ENCODE measurements at places on chromosomes 5 and 9. TPM values are rescaled to one million over a fixed set of nuclear protein-coding genes. Genes with fewer than 3 reads are reported as not detected.

DNA sequence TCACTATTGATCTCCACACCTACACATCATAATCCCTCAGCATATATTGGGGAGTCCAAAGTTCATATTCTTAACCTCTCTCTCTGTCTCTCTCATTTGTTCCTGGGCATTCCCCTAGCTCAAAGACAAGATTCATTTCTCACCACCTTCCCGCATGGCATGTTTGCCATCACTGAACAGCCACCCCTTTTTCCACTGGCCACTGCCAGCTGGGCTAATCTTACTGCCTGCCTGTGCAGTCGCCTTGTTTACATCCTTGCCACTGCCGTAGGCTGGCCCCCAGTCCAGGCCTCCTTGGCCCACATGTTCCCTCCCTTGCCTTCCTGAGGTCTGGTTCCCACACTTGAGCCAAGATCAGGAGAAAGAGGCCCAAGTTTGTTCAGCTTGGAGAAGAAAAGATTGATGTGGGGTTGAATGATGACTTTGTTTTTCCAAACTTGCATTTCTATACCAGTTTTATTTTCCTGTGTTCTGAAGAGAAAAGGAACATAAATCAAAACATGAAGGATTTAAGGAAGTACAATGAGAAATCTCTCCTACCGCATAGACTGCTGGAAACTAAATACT is 80.2 kb downstream of the PLAC8L1 start:
- no peak for DNase-seq

The PCDHGA11 gene
- 8.5 TPM for total RNA-seq

DNA sequence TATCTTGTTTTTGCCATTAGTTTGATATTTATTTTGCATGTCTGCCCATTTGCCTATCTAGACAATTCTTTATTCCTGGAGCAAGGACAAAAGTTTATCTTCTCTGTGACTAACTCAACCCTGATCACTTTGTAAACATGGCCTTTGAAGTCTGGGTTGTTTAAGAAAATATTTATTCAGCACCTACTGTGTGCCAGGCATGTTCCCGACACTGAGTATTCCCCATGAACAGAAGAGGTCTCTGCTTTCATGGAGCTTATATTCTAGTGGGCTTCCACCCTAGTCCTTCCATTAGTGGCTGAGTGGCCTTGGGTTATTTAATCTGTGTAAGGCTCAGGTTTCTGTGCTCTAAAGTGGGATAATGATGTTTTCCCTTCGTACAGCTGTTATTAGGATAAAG is 49.7 kb downstream of the SEMA6A start:
- DNase-seq: no peak

The OBP2B gene
- not detected for total RNA-seq

DNA sequence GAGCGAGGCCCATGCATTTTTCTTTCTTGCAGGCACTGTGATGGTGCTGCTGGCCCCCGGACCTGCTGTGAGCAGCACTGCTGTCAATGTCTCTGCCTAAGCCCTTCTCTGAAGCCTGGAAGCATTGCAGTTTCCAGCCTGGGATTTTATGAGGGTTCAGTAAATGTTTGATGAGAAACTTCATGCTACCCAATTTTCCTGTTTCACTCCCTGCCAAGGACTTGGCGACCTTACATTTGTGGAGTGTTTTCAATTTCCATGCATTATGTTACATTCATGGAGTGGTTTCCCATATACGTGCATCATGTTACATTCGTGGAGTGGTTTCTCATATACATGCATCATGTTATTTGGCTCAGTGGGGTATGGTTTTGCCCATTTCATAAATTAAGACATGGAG is 90.7 kb upstream of the PTCH1 start:
- no peak for DNase-seq

DNA sequence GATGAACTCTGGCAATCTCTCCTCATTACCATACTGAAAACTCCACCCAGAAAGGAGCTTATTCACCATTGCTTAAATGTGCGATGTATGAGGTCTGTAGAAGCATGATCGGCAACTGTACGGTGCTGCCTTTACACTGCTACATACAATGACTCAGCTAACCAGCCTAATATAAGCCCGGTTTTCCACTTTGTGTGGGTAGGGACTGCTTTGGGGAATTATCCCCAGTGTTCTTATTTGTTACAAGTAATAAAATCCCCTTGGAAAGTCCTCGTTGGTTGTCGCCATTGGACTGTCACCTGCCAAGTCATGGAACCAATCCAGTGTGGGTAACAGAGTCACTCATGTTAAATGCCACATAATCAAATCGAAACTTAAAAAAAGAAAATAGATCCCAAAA is 23.5 kb upstream of the TENT2 start:
- no peak for DNase-seq

DNA sequence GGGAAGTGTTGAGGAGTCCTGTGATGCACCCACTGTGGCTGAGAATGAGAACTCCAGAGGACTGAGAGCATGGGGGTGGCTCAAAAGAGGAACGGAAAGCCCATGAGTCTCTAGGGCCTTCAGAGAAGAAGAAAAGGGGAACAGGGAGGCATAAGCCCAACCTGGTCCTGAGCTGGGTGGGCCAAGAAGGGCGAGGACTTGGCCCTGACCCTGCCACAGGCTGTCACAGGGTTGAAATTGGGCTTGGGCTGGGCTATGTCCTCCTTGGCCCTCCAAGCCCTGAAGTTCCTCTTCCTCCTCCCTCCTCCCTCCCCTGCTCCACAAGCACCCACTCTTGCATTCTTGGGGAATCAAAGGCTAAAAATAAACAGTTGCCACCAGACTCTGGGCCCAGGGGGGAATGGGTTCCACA is 49.3 kb upstream of the PPARGC1B start:
- no peak for DNase-seq

DNA sequence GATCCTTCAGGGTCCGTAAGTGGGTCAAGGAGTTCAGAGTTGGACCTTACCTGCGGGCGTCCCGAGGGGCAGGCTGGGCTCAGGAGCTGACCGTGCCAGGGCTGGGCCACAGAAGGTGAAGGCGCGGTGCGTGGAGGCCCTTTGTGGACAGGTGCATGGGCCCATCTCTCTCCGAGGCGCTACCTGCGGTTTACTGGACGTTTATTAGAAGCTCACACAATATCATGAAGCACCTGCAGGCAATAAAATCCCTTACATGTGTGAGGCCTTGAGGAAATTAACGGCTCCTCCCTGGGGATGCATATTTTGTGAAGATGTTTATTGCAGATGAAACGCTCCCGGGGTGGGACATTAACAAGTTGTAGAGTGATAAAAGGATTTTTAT is 79.8 kb upstream of the LMX1B start:
- no peak for DNase-seq

DNA sequence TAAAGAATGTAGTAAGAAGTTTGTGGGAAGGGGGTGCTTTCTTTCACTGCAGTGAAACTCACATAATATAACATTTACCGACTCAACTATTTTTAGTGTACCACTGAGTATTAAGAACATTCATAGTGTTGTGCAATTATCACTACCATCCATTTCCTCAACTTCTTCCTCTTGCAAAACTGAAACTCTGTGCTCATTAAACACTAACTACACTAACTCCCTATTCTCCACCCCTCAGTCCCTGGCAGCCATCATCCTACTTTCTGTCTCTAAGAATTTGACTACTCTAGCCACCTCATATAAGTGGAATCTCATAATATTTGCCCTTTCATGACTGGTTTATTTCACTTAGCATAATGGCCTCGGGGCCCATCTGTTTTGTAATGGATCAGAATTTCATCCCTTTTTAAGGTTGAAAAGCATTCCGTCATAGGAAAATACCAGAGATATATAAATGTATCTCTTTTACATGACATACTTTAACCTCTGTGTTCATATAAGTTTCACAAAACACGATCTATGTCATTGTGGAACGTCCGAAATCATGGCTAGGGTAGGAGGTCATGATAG is 56.3 kb upstream of the DIRAS2 start:
- no peak for DNase-seq

GRCh38 chr5:52702877-52703276 is 84.8 kb upstream of the ITGA1 start:
- no peak for DNase-seq

DNA sequence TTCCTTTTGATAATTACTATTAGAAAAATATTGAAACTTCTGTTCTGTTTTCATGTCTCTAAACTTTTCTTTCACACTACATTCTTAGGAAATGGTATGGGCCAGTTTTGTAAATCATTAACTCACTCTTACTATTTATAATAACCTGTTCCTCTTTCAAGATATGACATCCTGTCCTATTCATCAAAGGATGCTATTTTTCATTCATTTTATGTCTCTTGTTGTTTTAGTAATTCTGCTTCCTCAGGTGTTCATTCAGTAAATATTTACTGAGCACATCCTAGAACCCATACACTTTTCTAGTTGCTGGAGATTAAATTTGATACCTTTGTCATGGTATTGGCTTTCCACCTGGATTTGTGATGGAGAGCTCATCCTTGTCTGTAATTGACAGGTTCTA is 58.0 kb downstream of the GDA start:
- DNase-seq: no peak

DNA sequence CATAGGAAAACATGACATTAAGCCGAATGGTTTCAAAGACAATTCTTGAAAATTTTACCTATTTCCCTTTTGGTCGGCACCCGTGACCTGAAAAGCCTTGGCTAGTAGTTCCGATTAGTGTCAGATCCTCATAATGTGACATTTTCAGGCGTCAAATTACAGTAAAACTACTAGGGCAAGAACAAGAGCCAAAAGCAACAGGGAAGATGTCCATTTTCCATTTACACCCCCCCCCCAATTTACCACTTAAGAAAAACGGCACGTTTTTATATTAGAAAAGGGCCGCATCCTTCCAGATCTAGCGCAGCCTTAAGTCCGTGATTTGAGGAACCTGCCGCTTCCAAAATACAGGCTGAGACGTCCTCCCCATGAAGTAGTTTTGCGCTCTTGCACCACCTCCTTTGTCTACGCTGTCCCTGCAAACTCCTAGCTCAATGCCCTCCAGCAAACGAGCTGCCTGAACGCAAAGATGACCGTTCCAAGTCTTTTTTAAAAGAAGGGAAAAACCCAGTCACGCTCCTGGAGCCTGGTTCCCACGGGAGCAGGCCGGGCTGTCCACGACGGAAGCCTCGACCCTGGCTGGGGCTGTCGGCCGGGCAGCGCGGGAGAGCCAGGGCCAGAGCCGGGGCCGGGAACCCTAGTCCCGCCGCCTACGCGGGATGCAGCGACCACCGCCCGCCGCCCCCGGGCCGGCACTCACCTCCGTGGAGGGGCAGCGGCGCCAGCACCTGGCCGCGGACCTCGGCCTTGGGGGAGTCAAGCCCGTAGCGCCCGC is 616 bp downstream of the RNF130 start:
- peak; percentile 64 for DNase-seq

DNA sequence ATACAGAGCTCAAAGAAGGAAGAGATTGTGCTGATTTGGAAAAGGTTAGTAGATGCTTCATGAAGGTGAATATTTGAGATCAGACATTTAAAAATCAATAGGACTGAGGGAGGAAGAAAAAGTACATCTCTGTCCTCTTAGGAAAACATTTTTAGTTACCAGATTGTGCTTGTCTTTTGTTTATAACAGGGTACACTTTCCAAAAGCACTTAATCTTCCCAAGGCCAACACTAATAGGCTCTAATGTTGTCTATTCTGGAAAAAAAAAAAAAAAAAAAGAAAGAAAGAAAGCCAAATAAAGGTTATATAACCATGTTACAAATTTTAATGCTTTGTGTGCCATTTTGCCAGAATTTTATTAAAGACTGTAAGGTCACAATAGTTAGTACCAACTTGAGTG is 45.5 kb upstream of the SHISAL2B start:
- no peak for DNase-seq

The PRKACG gene
- not detected for total RNA-seq

GRCh38 chr9:72454871-72455491 is 66.4 kb upstream of the TMC1 start:
- peak; percentile 44 for DNase-seq

All from mammary epithelial cell (primary cell).